ENCODE measurements at places on chromosomes 1 and 21.
A peak's percentile ranks its signal among the peaks of the same experiment; 100 is the strongest.

DNA sequence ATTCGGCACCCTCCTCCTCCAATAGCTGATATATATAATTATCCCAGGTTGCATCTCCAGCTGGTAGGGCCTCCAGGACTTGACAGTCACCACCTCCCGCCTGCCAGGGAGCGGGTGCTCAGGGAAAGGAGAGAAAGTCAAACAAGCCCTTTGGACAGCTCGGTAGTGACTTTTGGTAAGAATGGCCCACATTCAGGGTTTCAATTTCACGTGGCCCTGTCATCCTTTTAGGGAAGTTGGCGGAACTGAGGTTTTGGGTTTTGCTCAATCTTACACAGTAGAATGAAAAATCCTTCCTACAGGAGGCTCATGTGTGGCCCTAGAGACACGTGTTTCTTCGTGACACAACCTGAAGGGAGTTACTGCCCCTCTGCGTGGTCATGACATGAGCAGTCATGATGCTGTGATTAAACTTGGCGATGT, 44.2 kb downstream of the CAPN8 start:
- no peak for DNase-seq

- no peak for DNase-seq
Measured at GRCh38 chr1:210144736-210145135, 87.9 kb upstream of the SERTAD4 start.

GRCh38 chr1:210123924-210124589, 108.5 kb upstream of the SERTAD4 start:
- DNase-seq: peak; percentile 15

- peak; percentile 58 for DNase-seq
Measured at GRCh38 chr1:170692866-170693575, 29.1 kb downstream of the PRRX1 start.

- no peak for DNase-seq
Measured at GRCh38 chr1:115544131-115544530, 97.6 kb upstream of the VANGL1 start.

GRCh38 chr21:30990514-30991262, 47.6 kb downstream of the KRTAP19-8 start:
- DNase-seq: no peak

- peak; percentile 94 for DNase-seq
Measured at GRCh38 chr1:155078469-155079209, at the start of gene EFNA3. TSS of gene EFNA3 (plus strand) at chr1:155078837. CDS start at chr1:155078942, 105 bp downstream.

DNA sequence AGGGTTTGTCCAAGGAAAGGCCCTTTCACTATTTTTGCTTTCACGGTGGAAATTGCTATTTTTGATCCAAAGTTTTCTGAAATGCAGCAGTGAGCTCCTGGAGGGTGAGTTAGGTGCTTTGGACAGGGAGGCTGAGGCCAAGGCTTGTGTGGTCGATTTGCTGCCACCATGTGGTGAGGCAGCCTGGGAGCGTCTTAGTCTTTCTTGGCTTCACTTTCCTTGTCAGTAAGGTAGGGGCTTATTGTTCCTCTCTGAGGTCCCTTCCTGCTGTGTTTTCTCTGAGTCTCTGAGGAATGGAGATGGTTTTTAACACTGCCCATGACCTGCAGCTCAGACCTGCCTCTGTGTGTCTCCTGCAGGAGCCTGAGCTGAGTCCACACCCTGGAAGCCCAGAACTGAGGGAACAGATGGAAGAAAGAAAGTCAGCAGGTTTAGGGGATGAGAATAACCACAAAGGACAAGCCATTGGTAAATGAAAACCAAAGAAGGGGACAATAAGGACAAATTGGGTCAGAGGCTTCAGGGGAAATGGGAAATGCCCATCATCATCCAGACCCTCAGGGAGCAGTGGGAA, 20.1 kb upstream of the S100A10 start:
- DNase-seq: peak; percentile 58

DNA sequence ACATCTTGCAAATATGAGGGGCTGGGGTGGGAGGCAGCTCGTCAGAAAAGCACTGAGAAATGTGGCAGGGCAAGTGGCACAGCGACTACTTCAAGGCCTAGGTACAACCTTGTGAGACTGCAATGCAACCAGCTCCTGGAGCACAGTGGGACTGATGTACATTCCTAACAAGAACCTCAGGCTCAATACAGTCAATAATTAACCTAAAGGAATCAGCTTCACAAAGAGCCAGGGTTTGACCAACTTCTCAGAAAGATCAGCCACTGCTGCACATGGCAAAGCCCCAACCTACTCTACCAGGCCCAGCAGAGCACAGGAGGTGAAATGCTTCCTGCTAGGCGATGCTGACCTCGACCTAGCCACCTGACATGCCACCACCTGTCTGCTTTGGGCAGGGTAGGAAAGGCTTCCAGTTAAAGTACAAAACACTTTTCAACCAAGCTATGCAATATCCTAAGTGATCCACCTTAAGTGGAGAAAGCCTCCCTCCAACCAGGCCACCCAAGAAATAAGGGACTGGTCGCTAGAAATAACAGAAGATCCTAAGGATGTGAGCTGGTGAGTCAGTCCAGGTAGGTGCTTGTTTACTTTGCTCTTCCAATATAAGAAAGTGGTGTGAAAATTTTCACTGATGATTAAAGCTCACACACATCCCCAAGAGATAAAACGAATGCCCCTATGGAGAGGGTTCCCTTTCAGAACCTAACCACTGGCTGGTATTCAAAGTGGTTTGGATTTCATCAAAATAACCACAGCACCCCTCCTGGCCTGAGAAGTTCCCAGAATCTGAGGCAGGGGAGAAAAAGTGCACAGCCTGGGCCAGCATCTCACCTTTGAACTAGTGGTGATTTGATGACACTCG, 2.1 kb downstream of the RIPK4 start:
- no peak for DNase-seq

- DNase-seq: no peak
Measured at GRCh38 chr21:23524685-23525084, 2082.6 kb downstream of the MRPL39 start.

GRCh38 chr1:61050541-61051442, 31.6 kb upstream of the NFIA start:
- peak; percentile 59 for DNase-seq

DNA sequence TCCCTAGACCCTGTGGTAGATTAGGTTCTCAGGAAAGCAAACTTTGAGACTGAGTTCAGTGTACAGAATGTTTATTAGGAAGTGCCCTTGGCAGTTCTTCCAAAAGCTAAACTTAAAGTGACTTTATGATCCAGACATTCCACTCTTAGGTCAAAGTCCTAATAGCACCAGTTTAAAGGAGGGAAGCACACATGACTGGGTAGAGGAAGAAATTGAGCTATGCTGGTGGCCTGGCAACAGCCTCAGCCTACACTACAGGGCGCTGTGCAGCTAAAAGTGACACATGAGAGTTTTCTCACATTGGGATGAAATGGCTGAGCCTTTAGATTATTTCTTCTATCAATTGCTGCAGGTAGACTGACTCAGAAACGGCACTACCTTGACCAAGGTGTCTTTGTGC, 280.4 kb downstream of the BRINP2 start:
- no peak for DNase-seq

DNA sequence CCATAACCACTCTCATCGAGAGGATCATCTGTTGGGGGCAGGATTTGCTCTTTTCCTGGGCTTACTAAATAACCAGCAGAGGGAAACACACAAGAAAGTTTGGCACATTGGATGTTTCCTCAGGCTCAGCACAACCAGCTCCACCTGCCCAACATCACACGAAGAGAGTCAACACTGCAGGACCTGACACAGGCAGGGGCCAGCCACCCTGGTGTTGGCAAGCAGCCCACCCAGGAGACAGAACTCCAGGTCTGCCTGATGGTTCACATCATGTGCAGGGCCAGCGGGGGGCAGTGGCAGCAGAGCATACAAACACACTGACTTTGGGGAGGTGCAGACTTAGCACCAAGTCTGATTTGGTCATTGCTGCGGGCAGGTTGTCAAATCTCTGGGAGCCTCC, 182.3 kb upstream of the GALNT2 start:
- DNase-seq: peak; percentile 8

GRCh38 chr1:95631695-95632094, 397.7 kb downstream of the RWDD3 start:
- no peak for DNase-seq

- DNase-seq: no peak
Measured at GRCh38 chr1:23792151-23792945, 1.4 kb downstream of the LYPLA2 start.

GRCh38 chr1:204647114-204647804, 38.3 kb downstream of the LRRN2 start:
- peak; percentile 79 for DNase-seq

DNA sequence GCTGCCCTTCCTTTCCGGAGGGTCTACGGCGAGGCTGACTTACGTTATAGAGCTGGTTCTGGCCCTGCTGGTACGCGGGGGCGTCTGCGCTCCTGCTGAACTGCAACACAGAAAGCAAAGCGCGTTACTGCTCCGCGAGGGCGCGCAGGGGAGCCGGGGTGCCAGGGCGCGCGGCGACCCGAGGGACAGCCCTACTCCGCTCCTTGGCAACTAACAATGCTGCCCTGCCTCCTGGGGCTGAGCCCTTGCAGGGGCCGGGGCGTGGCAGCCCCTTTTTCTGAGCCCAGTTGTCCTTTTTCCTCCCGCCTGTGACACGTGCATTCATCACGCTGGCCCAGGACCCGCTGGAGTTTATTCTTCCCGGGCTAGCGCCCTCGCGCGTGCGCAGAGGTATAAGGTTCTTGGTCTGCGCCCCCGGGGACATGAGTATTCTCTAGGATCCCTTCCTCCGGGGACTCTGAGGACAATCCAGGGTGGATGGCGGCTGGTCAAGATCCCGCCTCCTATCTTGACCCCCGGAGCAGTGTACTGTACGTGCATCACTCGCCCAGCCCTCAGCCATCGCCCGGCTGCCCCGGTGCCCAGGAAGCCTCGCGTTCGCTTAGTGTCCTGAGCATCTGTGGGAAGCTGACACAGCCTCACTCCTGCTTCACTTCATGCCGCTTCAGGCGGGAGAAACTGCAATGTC, 78.9 kb downstream of the CD247 start:
- DNase-seq: peak; percentile 77

GRCh38 chr1:21781815-21782348, 1.1 kb downstream of the USP48 start:
- peak; percentile 45 for DNase-seq

GRCh38 chr1:76068542-76068941, 6.0 kb upstream of the ST6GALNAC3 start:
- DNase-seq: no peak

GRCh38 chr1:109822749-109823542, 59.2 kb upstream of the EPS8L3 start:
- no peak for DNase-seq

DNA sequence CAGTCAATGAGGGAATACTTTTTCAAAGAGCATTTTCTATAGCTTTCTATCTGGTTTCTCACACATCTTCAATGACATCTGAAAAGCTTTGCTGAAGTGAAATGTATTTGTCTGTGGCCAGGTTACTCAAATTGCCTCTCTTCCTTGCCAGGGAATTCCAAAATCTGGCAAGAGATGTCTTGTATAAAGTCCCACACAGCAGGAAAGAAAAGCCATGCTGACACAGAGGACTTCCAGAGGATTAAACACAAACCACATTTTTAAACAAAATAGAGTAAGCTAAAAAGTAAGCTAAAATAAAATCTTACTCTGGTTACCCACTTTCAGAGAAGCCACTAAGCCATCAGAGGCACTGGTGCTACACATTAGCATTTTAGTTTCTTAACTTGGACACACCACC, 93.1 kb upstream of the BCAR3 start:
- DNase-seq: no peak

DNA sequence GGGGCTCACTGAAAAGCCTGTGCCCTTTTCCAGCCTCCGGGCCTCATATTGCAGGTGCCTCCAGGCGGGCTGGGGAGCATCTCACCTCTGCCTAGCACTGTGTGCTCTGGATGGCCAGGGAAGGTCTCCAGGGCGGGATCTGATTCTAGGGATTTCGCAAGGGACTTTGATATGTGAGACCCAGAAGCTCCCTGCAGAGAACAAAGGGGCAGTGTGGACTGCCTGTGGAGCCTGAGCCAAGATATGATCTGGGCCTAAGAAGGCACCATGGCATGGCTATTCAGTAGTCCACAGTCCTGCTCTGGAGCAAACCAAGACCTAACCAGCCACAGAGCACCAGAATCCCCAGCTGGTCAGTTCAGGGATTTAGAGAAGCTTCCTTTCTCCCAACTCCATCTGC, 157.2 kb downstream of the ST6GALNAC5 start:
- no peak for DNase-seq

DNA sequence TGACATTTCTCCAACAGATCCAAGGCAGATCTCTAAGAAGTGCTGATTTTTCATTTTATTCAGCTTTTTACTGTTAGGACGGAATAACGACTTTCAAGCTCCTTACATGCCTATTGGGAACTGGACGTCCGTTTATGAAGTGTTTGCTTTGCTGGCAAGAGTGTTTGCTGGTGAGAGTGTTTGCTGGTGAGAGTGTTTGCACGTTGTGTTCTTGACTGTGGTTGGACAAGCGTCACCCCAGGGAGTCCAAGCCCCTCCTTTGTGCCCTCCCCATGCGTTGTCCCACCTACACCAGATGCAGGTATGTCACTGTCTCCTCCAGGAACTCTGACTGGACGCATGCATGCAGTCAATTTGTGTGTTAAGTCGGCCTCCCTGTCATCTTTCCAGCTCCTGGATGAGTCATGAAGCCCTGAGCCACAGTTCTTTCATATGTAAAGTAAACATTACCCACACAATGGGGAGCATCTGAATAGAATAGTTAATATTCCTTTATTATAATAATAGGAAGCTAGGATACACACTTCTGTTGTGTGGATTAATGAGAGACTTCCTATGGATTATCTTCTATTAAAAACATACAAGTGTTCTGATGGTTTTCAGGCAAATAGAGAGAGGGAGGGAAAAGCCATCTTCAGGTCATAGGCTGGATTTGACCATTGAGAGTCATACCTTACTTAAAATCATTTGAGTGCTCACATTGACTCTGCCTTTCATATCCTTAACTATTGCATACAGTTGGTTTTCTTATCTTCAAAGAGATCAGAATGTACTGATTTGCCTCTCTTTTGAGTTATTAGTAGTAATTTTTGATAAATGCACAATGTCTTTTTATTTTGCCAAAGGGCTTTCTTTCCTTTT, 119.2 kb downstream of the GALNT2 start:
- peak; percentile 55 for DNase-seq

DNA sequence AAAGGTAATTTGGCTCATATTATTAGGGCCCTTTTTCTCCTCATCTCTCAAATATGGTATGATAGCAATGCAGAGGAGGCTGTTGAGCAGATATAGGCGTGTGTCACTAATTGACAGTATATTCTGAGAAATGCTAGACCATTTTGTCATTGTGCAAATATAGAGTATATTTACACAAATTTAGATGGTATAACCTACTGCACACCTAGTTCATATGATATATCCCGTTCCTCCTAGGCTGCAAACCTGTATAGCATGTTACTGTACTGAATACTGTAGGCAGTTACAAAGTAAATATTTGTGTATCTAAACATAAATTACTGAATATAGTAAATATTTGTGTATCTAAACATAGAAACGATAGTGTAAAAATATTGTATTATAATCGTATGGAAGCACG, 8.6 kb downstream of the ZBTB37 start:
- DNase-seq: no peak

GRCh38 chr1:153631047-153632022, 2.5 kb upstream of the CHTOP start:
- no peak for DNase-seq

- DNase-seq: no peak
Measured at GRCh38 chr1:157575744-157576143, 22.1 kb downstream of the FCRL4 start.
